CMK (cell line): ENCODE measurements at places on chromosomes 16 and 17.

DNA sequence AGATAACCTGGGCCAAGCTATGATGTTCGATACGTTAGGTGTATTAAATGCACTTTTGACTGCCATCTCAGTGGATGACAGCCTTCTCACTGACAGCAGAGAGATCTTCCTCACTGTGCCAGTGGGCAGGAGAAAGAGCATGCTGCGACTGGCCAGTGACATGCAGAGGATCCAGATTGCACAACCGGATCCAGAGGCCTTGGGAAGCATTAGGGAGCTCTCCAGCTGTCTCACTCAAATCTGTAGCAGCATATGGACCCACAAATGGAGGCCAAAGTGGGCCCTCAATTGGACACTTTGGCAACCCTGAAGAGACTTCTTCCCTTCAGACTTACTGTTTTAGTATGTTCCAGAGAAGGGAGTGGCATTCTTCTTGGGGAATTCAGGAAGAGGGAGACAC is 20.9 kb downstream of the PDZD9 start:
- DNase-seq, result no peak

GRCh38 chr17:44522883-44523671 is 19.9 kb upstream of the GPATCH8 start:
- no peak for DNase-seq

DNA sequence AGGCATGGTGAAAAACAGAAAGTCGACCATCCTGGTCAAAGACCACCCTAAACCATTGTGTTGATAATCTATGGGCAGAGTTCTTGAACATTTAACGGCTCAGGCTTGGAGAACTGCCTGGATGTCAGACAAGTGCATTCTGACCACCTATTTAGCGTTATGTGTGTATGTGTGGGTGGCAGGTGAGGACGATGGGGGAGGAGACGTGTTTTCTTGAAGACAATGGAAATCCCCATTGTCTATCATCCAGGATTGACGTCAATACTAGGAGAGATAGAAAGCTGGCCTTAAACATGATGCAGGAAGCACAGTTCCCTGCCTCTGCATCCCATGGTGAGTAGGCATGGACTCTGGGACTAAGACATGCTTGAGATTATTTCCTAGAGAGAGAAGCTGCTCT is 157.4 kb upstream of the MAF start:
- DNase-seq, result no peak

- DNase-seq, result no peak
Observed at GRCh38 chr17:38451030-38451839, 23.0 kb downstream of the ARHGAP23 start.

GRCh38 chr16:8063159-8063558 is 527.2 kb downstream of the TMEM114 start:
- no peak for DNase-seq

- DNase-seq, result no peak
Observed at GRCh38 chr17:80096561-80097021, 4.8 kb upstream of the GAA start.

DNA sequence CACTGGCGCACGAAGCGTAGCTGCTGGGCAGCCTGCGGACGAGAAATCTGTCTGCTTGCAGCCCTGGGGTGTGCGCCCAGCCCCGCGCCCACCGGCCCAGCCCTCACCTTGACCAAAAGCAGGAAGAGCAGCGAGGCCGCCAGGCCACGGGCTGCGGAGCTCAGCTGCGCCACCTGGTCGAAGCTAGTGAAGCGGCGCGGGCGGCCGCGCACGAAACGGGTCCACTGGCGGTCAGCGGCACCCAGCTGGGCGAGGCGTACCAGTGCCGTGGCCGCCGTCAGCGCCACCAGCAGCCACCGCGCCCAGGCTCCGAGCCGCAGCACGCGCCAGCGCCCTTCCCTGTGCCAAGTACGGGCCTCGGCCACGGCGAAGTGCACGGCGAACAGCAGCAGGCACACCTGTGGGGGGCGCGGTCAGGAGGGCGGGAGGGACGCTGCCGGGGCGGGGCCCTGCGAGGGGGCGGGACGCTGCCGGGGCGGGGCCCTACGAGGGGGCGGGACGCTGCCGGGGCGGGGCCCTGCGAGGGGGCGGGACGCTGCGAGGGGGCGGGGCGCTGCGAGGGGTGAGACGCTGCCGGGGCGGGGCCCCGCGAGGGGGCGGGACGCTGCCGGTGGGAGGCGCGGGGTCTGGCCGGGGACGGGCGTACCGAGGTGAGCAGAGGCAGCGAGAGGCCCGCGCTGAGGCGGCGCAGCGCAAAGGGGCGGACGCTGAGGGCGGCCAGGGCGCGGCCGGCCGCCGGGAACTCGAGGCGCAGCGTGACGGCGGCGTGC is 43.2 kb downstream of the TSC2 start:
- DNase-seq, result no peak

DNA sequence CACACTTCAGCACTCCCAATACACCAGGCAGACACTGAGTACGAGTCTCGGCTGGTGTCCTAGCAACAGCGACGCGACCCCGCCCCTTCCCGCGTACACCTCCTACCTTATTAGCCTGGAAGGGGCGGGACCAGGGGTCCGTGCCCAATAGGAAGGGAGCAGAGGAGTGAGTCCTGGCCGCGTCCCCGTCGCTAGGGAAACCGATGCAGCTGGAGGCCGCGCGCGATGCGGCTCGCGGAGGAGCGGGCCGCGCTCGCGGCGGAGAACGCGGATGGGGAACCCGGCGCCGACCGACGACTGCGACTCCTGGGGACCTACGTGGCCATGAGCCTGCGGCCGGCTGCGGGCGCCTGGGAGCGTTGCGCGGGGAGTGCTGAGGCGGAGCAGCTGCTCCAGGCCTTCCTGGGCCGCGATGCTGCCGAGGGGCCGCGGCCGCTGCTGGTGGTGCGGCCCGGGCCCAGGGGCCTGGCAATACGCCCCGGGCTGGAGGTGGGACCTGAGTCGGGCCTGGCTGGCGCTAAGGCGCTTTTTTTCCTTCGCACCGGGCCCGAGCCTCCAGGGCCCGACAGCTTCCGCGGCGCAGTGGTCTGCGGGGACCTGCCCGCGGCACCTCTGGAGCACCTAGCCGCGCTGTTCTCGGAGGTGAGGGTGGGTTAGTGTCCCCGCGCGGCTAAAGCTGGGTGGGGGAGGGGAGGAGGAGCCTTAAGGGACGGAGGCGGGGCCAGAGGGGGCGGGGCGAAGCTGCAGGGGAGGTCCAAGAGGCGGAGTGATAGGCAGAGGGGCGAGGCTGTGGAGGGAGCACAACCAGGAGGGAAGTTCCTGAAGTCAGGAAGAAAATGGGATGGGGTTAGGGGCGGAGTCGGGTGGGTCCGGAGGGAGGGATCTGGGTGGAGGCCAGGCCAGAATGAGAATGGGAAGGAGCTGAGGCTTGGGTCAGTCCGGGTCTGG is at the start of gene DNAH9:
Gene DNAH9 (plus strand): TSS at position 197 of the 948 bp plus-strand sequence. CDS start 29 bp downstream, at position 226.
- no peak for DNase-seq

GRCh38 chr16:66551348-66551759 is 1.0 kb upstream of the CKLF start:
- DNase-seq, result no peak

GRCh38 chr16:9434659-9435058 is 343.2 kb downstream of the HAPSTR1 start:
- DNase-seq, result no peak

DNA sequence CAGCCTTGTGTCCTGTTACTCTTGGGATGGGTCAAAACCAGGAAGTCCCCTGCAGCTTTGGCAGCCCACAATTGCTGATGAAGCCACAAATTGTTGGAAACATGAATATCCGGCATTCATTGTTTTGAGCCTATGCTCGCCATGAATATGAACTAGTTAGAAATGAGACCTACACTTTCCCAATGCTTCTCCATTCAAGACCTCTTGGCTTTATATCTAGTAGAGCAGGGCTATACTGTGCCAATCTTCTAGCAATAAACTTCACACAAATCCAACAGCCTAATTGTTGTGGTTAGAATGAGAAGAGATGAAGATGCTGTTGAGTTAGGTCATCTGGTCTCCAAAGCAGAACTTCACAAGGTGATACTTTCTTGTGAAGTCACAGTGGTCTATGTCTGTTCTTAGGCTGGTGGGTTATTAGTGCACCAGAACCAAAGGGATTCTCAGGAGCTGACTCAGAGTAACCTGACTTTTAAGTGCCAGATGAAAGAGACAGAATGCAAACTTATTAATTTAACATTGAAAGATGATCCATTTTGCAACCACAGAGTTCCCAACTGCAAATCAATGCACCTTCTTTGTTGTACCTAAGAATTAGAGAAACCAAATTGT is 13.7 kb upstream of the KRT23 start:
- DNase-seq, result no peak

- no peak for DNase-seq
Observed at GRCh38 chr17:4725646-4726310, 5.5 kb upstream of the MED11 start.

DNA sequence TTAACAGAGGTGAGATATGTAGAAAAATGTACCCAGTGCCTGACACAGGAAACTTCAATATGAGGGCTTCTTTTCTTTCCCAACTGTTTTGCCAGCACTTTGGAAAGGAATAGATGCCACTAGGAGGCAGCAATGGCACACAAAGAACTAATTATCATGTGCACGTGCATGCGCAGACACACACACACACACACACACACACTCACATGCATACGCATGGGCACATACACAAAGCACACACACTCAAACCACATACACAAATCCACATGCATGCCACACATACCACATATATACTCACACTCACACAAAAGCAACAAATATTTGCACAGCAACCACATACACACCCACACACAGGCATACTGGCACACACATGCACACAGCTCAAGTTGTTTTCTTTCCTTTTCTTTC is 8.8 kb upstream of the CEP112 start:
- peak; percentile 14 for DNase-seq

- DNase-seq, result no peak
Observed at GRCh38 chr16:27363797-27364196, 38.2 kb upstream of the IL21R start.

DNA sequence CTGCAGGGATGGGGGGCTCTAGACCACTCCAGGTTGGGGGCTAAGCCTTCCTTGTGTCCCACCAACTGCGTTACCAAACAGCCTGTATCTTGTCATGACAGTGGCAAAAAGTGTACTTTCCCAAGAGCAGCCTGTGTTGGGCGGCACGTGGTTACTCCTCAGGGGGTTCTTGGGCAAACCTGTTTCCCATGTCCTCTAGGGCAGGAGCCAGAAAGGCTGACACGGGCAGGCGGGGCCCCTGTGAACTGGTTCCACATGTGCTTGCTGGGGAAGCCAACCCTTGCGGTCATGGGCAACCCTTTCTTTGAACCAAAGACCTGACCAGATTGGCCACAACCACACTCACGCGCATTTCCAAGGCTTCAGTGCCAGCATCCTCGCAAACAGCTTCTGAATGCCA is 228.5 kb downstream of the RBFOX3 start:
- no peak for DNase-seq

GRCh38 chr16:17229766-17230165 is 241.0 kb downstream of the XYLT1 start:
- DNase-seq, result no peak

- no peak for DNase-seq
Observed at GRCh38 chr17:54348234-54348633, 525.5 kb downstream of the KIF2B start.

- DNase-seq, result no peak
Observed at GRCh38 chr16:84660973-84661372, 12.7 kb downstream of the KLHL36 start.

- DNase-seq, result no peak
Observed at GRCh38 chr17:11454096-11454495, 144.2 kb upstream of the DNAH9 start.

DNA sequence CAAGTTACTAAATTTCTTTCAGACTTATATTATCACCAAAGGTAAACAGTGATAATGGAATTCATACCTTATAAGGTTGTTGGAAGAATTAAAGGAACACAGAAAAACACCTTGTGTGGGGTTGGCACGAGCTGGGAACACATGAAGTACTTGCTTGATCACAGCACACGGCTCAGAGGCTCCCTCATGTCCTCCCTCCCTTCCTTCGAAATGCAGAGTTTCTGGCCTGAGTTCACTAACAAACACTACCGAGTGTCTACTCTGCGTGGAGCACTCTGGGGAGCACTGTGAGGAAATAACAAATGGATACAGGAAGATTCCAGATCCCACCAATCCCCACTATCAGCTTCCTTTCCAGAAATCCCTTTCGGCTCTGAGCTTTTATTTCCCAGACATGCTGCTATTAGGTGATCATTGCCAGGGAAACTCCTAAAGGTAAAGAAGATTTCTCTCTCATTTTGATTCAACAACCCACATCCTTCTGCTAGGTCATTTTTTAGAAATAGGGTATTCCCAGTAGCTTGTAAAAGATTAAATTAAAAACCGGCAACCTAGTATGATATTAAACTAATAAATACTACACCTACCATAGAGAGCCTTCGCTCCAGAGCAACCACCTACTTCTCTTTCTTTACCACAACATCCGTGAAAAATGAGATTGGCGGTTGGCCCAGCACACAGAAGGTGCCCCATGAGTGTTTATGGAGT is 6.1 kb upstream of the HNF1B start:
- DNase-seq, result no peak

GRCh38 chr17:51351890-51352289 is 91.5 kb downstream of the UTP18 start:
- DNase-seq, result no peak

DNA sequence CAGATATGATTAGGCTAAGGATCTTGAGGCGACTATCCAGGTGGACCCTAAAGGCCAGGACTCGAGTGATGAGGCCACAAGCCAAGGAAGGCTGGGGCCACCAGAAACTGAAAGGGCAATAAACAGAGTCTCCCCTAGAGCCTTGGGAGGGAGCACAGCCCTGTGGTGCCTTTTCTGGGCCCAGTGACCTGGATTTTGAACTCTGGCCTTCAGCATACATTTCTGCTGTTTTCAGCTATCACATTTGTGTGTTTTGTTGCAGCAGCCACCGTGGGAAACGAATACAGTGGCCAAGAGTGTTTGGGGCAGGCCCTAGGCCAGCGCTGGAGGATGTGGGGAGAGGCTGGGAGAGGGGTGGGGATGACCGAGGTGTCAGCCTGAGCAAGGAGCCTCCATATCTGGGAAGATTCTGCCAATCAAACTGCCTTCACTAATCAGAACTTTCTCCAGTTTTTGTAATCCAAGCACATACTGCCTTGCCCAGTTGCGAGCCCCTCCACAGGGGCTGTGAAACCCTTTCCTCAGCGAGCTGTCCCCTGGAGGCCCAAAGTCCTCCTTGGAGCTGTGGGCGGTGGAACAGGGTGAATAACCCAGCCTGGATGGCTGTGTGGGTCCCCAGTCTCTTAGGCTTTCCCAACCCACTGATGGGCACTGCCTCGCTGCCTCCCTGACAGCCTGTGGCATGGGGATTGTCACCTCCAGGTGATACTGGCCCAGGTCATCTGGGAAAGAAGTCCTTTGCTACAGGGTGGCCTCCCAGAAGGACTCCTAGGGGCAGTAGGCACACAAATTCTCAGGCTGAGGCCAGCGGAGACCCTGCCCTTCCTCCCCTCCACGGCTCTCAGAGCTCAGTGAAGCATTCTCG is 16.8 kb downstream of the B9D1 start:
- no peak for DNase-seq

GRCh38 chr17:80822700-80823410 is 168.8 kb upstream of the CHMP6 start:
- no peak for DNase-seq

GRCh38 chr17:38910325-38910724 is 15.1 kb upstream of the LASP1NB start:
- no peak for DNase-seq

- DNase-seq, result no peak
Observed at GRCh38 chr17:48356866-48357265, 73.1 kb downstream of the SKAP1 start.
